A549 treated with GW870086 at 1 μM for 4 hours (cell line): ENCODE measurements at places on chromosomes 1 and 21. TPM values are rescaled to one million over a fixed set of nuclear protein-coding genes. Genes with fewer than 3 reads are reported as not detected.

ADAMTSL4 gene
- 3.1 to 7.2 TPM (median 5.2 TPM) in 5 replicates for total RNA-seq

CCDC190 gene
- total RNA-seq, result not detected in 5 replicates

CAPN9 gene
- not detected in 5 replicates for total RNA-seq

TESK2 gene
- total RNA-seq, result 0.14 to 0.30 TPM (median 0.24 TPM) in 5 replicates

CDK18 gene
- 0.73 to 1.3 TPM (median 1.1 TPM) in 5 replicates for total RNA-seq

LDLRAD1 gene
- 0.06 TPM in 1 of 5 replicates, not detected in the others for total RNA-seq

FCGR3B gene
- total RNA-seq, result not detected in 5 replicates

OR6N1 gene
- not detected in 5 replicates for total RNA-seq

PLA2G2C gene
- not detected in 5 replicates for total RNA-seq

GBP1 gene
- total RNA-seq, result 0.05 to 0.17 TPM (median 0.10 TPM) in 5 replicates

TNFRSF18 gene
- total RNA-seq, result 0.14 to 0.19 TPM in 2 of 5 replicates, not detected in the others

CELA3B gene
- total RNA-seq, result not detected in 5 replicates

CLCA2 gene
- not detected in 5 replicates for total RNA-seq

SLC26A9 gene
- 0.10 to 0.17 TPM (median 0.14 TPM) in 4 of 5 replicates, not detected in the other for total RNA-seq

AMIGO1 gene
- 1.1 to 1.4 TPM (median 1.2 TPM) in 5 replicates for total RNA-seq

PDC gene
- not detected in 5 replicates for total RNA-seq

NCF2 gene
- total RNA-seq, result 1.1 to 2.7 TPM (median 1.6 TPM) in 5 replicates

NUP210L gene
- 0.02 TPM in 1 of 5 replicates, not detected in the others for total RNA-seq

EXTL1 gene
- total RNA-seq, result 0.08 TPM in 1 of 5 replicates, not detected in the others

SOX13 gene
- total RNA-seq, result 19.5 to 23.5 TPM (median 22.6 TPM) in 5 replicates

GJA5 gene
- 0.05 to 0.09 TPM in 2 of 5 replicates, not detected in the others for total RNA-seq

PRRX1 gene
- 0.02 to 0.03 TPM in 2 of 5 replicates, not detected in the others for total RNA-seq

EPHB2 gene
- 34.2 to 44.3 TPM (median 39.2 TPM) in 5 replicates for total RNA-seq

MUTYH gene
- 7.6 to 9.6 TPM (median 9.2 TPM) in 5 replicates for total RNA-seq

FMN2 gene
- 3.7 to 5.5 TPM (median 4.9 TPM) in 5 replicates for total RNA-seq

FAM163A gene
- total RNA-seq, result not detected in 5 replicates

MAEL gene
- not detected in 5 replicates for total RNA-seq

PLA2G2D gene
- total RNA-seq, result not detected in 5 replicates

GPR37L1 gene
- total RNA-seq, result 0.15 to 0.21 TPM (median 0.16 TPM) in 5 replicates

NBPF20 gene
- 2.9 to 3.6 TPM (median 3.2 TPM) in 5 replicates for total RNA-seq

RYR2 gene
- total RNA-seq, result 0.01 to 0.06 TPM (median 0.02 TPM) in 3 of 5 replicates, not detected in the others

OR2T33 gene
- total RNA-seq, result not detected in 5 replicates

GJC2 gene
- 0.17 to 0.53 TPM (median 0.40 TPM) in 5 replicates for total RNA-seq

OR2L8 gene
- total RNA-seq, result not detected in 5 replicates

ZBTB18 gene
- 3.6 to 5.3 TPM (median 4.7 TPM) in 5 replicates for total RNA-seq

NBPF12 gene
- 5.0 to 6.7 TPM (median 5.7 TPM) in 5 replicates for total RNA-seq

TMEM269 gene
- total RNA-seq, result 0.05 to 0.13 TPM (median 0.08 TPM) in 5 replicates

TAS1R1 gene
- total RNA-seq, result not detected in 5 replicates

OR2G6 gene
- total RNA-seq, result not detected in 5 replicates

SNX7 gene
- total RNA-seq, result 22.7 to 38.0 TPM (median 26.5 TPM) in 5 replicates

B3GALT5 gene
- total RNA-seq, result 0.08 to 0.19 TPM (median 0.15 TPM) in 5 replicates

C1orf185 gene
- not detected in 5 replicates for total RNA-seq

LAMC1 gene
- total RNA-seq, result 88.9 to 126 TPM (median 117 TPM) in 5 replicates

GJB5 gene
- total RNA-seq, result 0.10 TPM in 1 of 5 replicates, not detected in the others

CLEC20A gene
- not detected in 5 replicates for total RNA-seq

CENPF gene
- 66.6 to 80.0 TPM (median 70.1 TPM) in 5 replicates for total RNA-seq

TNFRSF4 gene
- 0.12 to 0.22 TPM in 2 of 5 replicates, not detected in the others for total RNA-seq
